ENCODE measurements at places on chromosomes 16 and 17.

DNA sequence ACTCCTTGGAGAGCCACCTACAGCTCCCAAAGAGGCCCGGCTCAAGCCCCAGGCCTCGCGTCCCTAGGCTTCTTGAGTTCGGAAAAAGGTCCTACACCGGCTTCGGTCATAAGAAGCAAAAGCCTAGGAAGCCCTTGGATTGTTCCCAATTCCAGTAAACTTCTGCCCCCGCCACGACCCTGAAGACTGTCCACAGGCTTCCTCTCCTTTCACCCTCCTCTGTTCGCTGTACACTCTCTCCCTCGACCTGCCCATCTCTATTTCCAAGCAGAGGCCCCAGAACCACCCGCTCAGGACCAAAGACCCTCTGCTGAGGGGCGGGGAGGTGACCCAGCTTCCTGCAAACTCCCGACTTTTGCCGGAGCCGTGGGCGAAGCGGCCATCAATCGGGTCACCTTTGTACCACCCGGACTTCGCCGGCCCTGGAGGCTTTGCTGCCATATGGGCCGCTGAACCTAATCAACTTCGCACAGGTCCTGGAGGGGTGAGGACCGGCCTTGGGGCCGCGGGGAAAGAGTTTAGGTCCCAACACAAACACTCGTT, 2.7 kb downstream of the HOXB2 start:
- H3K27me3 ChIP-seq, result peaks cover 55% of the 10 kb centered on the region
- H3K36me3 ChIP-seq, result no peaks in the 10 kb centered on the region
- peak overlapping the region; percentile 51 for H3K4me3 ChIP-seq
- no peak for DNase-seq
- H3K4me1 ChIP-seq, result peaks cover 4% of the 10 kb centered on the region

DNA sequence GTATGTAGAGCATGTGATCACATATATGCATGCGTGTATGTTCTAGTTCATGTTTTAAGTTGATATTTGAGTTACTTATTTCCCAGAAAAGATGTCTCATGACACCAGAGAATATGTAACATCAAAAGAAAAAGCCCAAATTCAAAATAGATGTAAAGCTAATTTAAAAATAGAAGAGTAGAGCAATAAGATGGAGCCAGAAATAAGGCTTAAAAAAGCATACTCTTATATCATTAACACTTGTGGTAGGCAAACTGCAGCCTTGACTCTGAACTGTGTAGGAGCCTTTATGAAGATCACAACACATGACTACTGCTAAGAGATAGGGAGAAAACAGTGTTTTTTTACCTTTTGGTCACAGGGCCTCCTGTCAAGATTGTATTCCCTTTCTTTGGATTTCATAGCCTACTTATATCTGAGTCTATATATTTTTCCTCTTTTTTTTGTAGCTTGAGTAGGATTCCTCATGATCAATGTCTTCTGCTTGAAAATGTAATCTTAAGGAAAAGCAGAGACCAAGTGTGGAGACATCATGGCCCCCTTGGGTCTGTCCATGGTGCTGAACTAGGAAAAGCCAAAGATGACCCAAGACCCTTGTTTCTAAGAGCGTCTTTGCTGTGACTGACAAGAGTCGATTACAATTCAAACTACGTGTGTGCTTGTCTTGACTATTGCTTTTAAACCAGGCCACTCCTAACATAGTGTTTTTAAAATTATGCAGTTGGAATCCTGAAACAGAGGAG, 390.4 kb downstream of the SHISA9 start:
- DNase-seq, result no peak
- no peaks in the 10 kb centered on the region for H3K27me3 ChIP-seq
- no peak overlapping the region for H3K4me3 ChIP-seq
- H3K36me3 ChIP-seq, result no peaks in the 10 kb centered on the region

DNA sequence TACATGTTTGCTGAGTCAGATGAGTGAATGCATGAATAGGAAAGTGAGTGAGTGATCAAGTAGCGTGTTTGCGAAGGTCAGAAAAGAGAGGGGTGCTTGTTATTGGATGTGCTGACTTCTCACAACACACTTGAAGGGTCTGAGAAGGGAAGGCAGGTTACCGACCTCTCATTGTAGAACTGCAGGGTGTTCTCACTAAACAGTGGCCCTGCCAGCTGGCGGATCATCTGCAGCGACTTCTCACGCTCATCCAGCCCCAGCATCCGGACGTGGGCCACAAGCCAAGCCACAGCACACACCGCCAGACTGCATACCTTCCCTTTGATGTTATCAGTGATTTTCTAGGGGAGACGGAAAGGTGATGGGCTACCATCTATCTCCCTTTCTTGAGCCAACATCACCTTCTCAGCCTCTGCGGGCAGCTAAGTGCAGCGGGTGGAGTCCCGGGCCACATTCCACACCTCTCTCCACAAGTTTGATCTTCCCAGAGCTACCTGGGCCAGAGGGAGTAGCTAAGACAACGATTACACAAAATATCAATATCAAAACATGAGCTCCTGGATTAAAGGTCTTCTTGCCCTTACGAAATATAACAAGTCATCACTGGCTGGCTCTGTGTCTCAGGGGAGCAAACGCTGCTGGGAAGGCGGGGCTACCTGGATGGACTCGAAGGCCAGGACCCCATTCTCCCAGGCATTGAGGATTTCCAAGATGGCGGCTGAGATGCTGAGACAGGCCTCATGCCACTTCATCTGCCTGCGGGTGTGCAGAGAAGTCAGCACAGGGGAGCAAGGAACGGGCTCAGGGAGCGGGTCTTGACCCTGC, 11.0 kb downstream of the CSF3 start:
- H3K36me3 ChIP-seq, result peaks cover 26% of the 10 kb centered on the region
- H3K27me3 ChIP-seq, result no peaks in the 10 kb centered on the region
- no peak overlapping the region for H3K27ac ChIP-seq
- no peak for DNase-seq
- no peaks in the 10 kb centered on the region for H3K4me1 ChIP-seq

DNA sequence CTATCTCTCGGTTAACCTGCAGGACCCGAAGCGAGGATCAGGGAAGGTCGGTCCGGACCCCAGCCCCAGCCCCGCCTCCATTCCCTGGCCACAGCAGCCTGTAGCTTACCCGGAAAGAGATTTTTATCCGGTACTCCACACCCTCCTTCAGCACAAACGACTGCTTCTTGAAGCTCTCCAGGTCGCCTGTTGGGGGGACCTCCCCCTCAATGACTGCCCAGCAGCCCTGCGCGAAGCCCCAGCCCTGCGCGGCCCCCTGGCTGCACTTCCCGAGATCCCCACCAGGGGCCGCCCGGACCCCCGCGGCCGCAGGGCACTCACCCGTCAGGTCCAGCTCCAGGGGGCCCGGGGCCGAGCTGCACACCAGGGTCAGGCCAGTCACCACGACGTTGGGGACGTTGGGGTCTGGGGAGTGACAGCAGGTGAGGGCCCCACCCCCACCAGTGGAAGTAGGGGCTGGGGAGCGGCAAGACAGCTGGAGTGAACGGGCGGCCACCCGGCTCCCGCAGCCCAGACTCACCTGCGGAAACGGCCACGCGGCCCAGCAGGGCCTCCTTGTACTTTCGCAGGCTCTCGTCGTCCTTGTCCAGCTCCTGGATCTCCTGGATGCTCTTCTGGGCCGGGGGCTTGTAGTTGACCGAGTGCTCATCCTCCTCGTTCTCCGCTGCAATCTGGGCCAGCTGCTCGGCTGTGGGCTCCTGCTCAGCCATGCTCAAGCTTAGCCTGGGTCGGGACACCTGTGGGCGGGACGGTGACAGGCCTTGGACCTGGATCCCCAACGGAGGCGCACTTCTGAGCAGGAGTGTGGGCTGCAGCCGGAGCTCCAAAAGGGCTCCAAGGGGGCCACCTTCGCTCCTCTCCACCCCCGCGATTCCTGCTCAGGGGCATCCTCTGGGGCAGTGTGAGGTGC, 1.7 kb downstream of the ARHGDIA start:
- peak overlapping the region; percentile 93 for H3K4me3 ChIP-seq
- DNase-seq, result no peak
- no peaks in the 10 kb centered on the region for H3K27me3 ChIP-seq
- peaks cover 17% of the 10 kb centered on the region for H3K36me3 ChIP-seq

GRCh38 chr17:56178203-56178602, 24.9 kb downstream of the ANKFN1 start:
- no peaks in the 10 kb centered on the region for H3K4me1 ChIP-seq
- H3K27ac ChIP-seq, result no peak overlapping the region
- no peaks in the 10 kb centered on the region for H3K27me3 ChIP-seq
- no peak overlapping the region for H3K4me3 ChIP-seq
- no peak for DNase-seq

DNA sequence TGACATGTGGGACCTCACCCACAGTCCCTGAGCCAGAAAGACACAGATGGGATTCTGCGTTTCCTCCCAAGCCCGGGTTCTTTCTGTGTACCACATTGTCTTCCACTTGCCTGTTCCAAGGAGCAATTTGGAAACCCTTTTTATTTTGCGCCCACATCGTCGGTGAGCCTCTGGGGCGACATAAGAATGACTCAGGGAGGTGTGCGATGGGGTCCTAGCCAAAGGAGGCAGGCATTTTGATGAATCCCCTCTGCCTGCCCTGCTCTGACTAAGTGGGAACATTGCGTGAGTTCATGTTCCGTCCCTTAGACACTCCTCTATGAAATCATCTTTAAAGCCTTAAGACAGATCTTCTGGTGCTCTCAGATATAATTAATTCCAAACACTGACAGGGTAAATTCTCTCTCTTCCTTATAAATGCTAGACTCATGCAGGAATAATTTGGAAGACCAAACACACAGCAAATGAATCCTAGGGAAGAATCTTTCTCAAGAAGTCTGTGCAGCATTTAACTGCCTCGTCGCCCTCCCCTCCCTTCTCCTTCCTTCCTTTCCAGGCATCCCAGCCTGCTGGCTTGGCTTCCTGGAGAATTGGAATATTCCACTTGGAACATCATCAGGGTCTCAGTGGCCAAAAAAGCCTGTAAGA, 52.7 kb upstream of the FOXF1 start:
- no peak overlapping the region for H3K27ac ChIP-seq
- H3K27me3 ChIP-seq, result peaks cover 28% of the 10 kb centered on the region
- H3K36me3 ChIP-seq, result no peaks in the 10 kb centered on the region
- no peaks in the 10 kb centered on the region for H3K4me1 ChIP-seq

DNA sequence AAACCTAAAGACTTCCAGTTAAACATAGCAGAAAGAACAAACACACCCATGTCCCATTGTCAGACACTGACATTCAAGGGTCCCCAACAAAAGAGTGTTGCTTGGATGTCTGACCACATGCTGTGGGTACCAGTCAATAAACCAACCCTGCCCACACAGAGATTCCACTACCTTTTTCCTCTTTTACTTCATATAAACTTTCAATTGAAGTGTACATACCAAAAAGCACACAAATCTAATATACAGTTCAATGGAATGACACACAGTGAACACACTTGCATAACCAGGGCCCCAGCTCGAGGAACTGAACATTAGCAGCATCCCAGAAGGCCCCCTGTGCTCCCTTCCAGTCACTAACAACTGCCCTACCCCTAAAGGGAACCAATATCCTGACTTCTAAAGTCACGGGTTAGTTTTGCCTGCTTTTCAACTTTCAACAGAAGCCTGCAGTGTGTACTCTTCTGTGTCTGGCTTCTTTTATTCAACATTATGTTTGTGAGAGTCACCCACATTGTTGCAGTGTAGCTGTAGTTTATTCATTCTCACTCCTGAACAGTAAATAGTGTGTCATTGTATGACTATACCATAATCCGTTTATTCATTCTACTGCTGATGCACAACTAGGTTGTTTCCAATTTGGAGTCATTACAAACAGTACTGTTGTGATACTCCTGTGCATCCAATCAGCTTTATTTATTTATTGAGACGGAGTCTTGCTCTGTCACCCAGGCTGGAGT, 18.0 kb downstream of the CFDP1 start:
- H3K27ac ChIP-seq, result no peak overlapping the region
- H3K36me3 ChIP-seq, result no peaks in the 10 kb centered on the region
- DNase-seq, result no peak
- H3K4me3 ChIP-seq, result no peak overlapping the region

Data from tibial nerve (tissue), 4 donors.